ENCODE measurements at places on chromosomes 3 and 15.

GRCh38 chr3:127959041-127959440 lies 44.0 kb downstream of the KBTBD12 start:
- DNase-seq: peak; percentile 46

- DNase-seq: peak; percentile 19
These were observed 4.1 kb upstream of the PSMA4 start for GRCh38 chr15:78536134-78536533.

GRCh38 chr15:66167854-66168253 lies 85.7 kb downstream of the MEGF11 start:
- DNase-seq: no peak

- no peak for DNase-seq
These were observed 59.8 kb upstream of the ACKR4 start for GRCh38 chr3:132537297-132537696.

- DNase-seq: peak; percentile 22
These were observed 235.9 kb upstream of the CTDSPL start for GRCh38 chr3:37625690-37626360.

GRCh38 chr15:34726406-34727100 lies 28.2 kb downstream of the GJD2 start:
- peak; percentile 64 for DNase-seq

DNA sequence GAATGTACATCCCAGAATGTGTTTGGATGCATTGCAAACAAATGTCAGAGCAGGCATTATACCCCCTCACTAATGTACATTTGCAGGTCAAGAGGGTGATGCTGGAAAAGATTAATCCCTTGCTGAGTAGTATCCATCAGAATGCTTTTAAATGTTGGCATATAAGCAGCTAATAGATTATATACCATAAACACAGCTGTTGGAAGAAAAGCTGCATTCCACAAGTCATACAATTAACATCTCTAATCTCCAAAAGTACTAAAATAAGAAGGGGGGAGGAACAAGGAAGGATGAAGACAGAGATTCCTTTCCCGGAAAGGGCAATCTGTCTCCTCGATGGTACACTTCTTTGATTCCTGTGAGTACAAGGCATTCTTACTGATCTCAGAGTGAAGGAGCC lies 445.7 kb upstream of the CDIN1 start:
- DNase-seq: peak; percentile 66

- peak; percentile 68 for DNase-seq
These were observed 540 bp downstream of the CCDC80 start for GRCh38 chr3:112640276-112640929.

DNA sequence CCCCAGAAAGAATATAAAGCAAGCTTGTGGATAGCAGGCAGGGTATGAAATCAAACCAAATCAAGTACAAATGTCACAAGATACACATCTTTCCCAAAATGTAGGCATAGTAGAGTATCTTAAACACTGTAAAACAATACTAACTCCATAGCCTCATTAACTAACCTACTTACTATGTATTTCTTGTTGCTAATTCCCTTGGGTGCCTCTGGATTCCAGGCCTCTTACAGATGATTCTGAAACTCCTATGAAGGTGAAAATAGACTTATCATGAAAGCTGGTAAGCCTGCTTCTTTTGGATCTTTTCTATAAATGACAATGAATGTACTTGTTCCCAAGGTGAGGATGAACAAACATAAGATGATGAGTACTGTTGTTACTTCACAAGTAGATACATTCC lies 93.8 kb downstream of the FRMD5 start:
- peak; percentile 66 for DNase-seq

DNA sequence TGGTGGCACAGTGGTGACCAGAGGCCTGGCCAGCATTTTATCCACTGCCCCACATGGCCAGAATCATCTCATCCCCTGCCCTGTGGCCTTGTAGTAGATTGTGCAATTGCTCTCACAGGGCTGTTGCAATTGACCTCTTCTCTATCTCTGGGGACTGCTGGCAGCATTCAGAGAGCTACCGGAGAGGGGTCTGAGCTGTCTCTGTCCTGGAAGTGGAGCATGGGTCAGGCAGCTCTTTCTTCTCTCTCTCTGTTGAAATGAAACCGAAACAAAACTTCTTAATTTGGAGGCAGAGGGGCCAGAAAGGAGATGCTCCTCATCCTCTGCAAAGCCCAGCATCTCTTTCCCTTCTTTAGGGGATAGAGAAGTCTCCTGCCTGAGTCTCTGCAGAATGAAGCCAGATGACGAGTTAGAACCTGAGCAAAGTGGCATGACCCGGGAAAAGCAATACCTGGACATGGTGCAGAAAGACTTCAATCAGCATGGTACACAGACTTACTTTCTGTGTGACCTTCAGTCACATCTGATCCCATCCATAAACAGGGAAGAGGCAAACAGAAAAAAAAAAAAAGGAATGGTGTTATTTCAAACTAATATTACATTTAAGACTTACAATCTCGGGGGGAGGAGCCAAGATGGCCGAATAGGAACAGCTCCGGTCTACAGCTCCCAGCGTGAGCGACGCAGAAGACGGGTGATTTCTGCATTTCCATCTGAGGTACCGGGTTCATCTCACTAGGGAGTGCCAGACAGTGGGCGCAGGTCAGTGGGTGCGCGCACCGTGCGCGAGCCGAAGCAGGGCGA lies 144.5 kb upstream of the BCL6 start:
- no peak for DNase-seq

DNA sequence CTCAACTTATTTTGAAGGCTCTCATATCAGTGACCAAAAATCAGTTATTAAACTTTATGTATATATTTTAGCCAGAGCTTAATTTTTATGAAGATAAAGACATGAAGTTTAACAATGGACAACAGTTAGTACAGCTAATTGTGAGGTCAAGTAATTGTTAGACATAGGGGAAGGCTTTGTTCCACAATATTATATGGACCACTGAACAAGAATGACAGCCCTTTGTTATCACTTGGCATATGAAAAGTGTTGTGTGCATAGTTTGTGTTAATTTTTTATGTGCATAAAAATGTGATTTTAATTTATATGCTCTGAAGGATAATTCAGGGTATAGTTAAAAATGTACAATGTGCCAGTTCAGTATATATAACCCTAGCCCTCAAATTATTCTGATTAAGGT lies 12.0 kb downstream of the DNAJC19 start:
- DNase-seq: no peak

GRCh38 chr15:37516621-37517020 lies 416.3 kb upstream of the MEIS2 start:
- no peak for DNase-seq

DNA sequence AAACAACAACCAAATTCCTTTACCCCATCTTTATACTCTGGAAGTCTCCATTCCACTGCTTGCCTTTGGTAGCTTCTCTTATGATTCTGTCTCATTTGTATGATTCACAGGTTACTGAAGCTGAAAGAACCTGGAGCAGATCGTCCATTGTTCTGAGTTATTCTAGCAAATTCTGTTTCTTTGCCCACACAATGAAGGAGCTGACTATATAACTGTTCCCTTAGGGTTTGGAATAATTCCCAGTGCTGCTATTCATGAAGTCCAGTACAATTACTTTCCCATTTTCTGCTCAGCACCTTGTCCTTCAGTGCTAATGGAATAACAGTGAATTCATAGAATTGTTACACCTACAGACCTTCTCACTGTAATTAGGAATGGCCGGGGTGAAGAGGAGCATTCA lies 167.8 kb downstream of the CHST2 start:
- DNase-seq: no peak

DNA sequence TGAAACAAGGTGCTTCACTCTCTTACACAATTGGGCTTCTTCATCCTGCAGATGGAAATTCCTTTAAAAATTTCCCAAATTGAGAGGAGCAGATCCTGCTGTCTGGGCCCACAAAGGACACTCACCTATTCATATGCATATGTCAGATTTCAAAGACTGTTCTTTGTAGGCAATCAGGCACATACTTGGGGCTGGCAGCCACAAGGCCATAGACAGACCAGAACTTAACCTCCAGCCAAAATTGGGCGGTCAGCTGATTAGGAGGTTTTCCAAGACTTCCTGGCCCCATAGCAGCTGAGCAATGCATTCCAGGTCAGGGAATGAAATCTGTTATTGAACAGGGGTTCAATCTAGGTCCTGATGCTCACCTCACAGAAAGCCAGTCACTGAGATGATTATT lies 15.0 kb upstream of the HPS3 start:
- DNase-seq: no peak

GRCh38 chr3:132654721-132655120 lies 4.9 kb downstream of the ACAD11 start:
- DNase-seq: no peak

GRCh38 chr3:151230646-151231045 lies 27.6 kb upstream of the GPR171 start:
- DNase-seq: no peak

DNA sequence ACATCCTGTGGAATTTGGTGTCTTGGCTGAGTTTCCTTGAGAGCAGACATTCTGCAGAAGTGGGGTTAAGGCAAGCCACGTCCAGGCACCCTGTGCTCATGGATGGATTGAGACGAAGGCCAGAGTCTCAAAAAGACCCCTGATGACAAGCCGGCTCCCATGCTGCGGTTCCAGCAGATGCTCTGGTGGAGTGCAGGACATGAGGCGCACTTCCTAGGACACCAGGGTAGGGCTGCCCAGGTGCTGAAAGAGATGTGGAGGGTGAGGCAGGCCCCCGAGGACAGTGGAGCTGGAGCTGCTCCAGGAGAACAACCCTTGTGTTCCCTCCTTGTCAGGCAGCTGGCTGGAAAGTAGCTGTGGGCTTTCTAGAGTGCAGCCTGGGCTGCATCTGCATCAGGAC lies 81.0 kb downstream of the ASB7 start:
- DNase-seq: no peak
